Chondrocyte (in vitro differentiated cells): ENCODE measurements at places on chromosomes 2 and 18. TPM values are rescaled to one million over a fixed set of nuclear protein-coding genes. Genes with fewer than 3 reads are reported as not detected.

DNA sequence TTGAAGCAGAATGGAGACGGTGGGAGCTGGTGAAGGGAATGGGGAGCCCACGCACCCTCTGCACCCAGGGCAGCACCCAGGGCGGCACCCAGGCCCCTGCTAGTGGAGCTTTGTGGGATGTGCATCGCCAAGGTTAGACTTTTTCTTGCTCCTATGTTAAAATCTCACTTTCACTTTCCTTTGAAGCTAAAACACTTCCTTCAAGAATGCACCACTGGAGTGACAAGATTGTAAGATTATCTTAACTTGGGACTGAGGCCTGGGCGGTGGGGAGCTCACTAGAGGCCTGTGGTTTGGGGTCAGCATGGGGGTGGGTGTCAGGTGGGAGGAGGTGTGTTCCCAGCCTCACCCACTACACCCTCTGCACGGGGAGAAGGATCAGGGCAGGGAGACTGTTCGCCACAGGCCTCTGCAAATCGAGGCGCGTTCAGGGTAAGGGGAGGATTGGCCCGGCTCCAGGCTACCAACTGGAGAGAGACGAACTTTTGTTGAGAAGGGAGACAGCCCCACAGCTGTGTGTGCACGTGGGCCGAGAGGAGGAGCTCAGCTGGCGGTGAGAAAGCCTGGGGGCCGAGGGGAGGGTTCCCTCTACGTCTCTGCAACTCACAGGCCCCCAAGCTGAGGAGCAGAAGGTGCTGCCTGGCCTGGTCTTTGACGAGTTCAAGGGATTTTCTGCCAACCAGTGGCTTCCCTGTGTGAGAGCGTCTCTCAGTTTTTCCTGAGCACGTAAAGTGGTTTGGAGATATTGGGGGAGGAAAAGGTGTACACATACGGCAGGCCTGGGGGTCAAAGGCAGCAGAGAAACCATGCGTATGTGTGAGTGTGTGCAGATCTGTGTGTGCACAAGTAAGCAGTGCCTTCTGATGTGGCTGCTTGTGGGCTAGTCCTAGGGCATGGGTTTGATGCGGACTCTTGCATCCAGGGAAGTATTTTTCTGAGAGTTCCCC, 147.7 kb downstream of the KLHL29 start:
- H3K36me3 ChIP-seq: no peaks in the 10 kb centered on the region
- no peak overlapping the region for H3K27ac ChIP-seq
- DNase-seq: peak; percentile 91
- no peak overlapping the region for H3K4me3 ChIP-seq
- peaks cover 3% of the 10 kb centered on the region for H3K27me3 ChIP-seq

DNA sequence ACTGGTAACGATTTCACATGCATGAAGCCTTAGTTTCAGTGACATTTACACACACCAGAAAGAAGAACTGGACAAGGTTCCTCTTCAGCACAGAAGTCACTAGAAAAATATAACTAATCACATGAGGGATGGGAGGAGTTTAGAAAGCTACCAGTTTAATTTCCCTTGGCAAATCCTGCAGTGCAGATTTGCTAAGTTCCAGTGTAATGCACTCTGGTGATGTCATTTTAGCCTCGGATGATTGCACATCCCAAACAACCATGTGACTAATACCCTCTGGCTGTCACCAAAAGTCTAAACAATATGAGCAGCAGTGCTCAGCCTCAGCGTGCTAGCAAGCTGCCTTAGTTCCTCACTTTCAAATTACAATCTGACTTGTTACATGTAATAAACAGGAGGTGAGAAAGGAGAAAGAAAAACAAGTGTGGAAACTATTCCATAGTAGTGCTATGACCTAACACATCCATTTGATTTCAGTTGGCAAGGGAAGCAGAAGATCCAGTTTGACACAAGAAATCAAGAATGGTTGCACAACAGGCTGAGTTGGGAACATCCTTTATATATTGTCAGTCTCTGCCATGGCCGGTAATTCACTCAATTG, 35.3 kb upstream of the PPP1CB start:
- peaks cover 42% of the 10 kb centered on the region for H3K4me1 ChIP-seq
- peak overlapping the region; percentile 93 for H3K27ac ChIP-seq
- H3K36me3 ChIP-seq: no peaks in the 10 kb centered on the region
- DNase-seq: no peak
- no peak overlapping the region for H3K4me3 ChIP-seq
- H3K27me3 ChIP-seq: no peaks in the 10 kb centered on the region

The ELOA2 gene
- not detected in 3 replicates for total RNA-seq

GRCh38 chr2:178404368-178404767, 46.6 kb downstream of the PRKRA start:
- no peak overlapping the region for H3K4me3 ChIP-seq
- H3K27ac ChIP-seq: no peak overlapping the region
- DNase-seq: no peak
- H3K27me3 ChIP-seq: no peaks in the 10 kb centered on the region
- H3K36me3 ChIP-seq: no peaks in the 10 kb centered on the region

GRCh38 chr2:169031202-169031601, at the start of gene ABCB11:
Gene ABCB11 (minus strand): TSS chr2:169031324. CDS start chr2:169018125, 13,199 bp downstream.
- H3K36me3 ChIP-seq: no peaks in the 10 kb centered on the region
- H3K27me3 ChIP-seq: no peaks in the 10 kb centered on the region
- H3K27ac ChIP-seq: no peak within 1 kb of the TSS

The CAPN14 gene
- total RNA-seq: 0.10 to 0.39 TPM (median 0.15 TPM) in 3 replicates

The UGT1A9 gene
- 0.10 TPM in 1 of 3 replicates, not detected in the others for total RNA-seq

- no peak for DNase-seq
- H3K4me1 ChIP-seq: peaks cover 6% of the 10 kb centered on the region
- no peak overlapping the region for H3K4me3 ChIP-seq
- no peaks in the 10 kb centered on the region for H3K36me3 ChIP-seq
Observed at GRCh38 chr2:167212014-167212648, 323.9 kb downstream of the XIRP2 start.

The ZBTB7C gene
- 1.00 to 4.4 TPM (median 1.4 TPM) in 3 replicates for total RNA-seq

DNA sequence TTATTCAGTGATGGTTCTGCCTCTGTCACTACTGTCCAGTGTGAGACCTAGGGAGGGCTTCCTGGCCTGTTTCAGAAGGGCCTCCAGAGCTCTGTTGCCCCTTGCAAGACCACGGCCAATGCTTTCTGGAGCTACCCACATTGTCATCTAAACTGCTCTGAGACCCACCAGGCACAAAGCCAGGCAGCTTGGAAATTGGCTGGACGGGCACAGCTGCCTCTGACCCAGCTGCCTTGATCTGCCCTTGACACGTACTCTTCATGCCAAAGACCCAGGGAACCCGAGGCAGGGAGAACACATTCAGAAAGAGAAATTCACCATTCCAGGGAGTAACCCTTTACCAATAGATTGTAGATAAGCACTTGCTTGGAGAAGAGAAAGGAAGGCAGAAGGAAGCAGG, 183.7 kb upstream of the SIX2 start:
- peaks cover 22% of the 10 kb centered on the region for H3K4me1 ChIP-seq
- peaks cover 6% of the 10 kb centered on the region for H3K36me3 ChIP-seq
- no peak for DNase-seq

The NAT8 gene
- not detected in 3 replicates for total RNA-seq

- H3K36me3 ChIP-seq: no peaks in the 10 kb centered on the region
- H3K27me3 ChIP-seq: peaks cover 26% of the 10 kb centered on the region
- H3K4me3 ChIP-seq: no peak overlapping the region
- no peak overlapping the region for H3K27ac ChIP-seq
- no peak for DNase-seq
- peaks cover 18% of the 10 kb centered on the region for H3K4me1 ChIP-seq
Observed at GRCh38 chr2:241842067-241842415, 16.7 kb downstream of the PDCD1 start.

- no peaks in the 10 kb centered on the region for H3K27me3 ChIP-seq
- H3K4me1 ChIP-seq: peaks cover 7% of the 10 kb centered on the region
- H3K27ac ChIP-seq: no peak overlapping the region
- H3K36me3 ChIP-seq: peaks cover 30% of the 10 kb centered on the region
Observed at GRCh38 chr2:241334813-241335212, 19.1 kb downstream of the SEPTIN2 start.

DNA sequence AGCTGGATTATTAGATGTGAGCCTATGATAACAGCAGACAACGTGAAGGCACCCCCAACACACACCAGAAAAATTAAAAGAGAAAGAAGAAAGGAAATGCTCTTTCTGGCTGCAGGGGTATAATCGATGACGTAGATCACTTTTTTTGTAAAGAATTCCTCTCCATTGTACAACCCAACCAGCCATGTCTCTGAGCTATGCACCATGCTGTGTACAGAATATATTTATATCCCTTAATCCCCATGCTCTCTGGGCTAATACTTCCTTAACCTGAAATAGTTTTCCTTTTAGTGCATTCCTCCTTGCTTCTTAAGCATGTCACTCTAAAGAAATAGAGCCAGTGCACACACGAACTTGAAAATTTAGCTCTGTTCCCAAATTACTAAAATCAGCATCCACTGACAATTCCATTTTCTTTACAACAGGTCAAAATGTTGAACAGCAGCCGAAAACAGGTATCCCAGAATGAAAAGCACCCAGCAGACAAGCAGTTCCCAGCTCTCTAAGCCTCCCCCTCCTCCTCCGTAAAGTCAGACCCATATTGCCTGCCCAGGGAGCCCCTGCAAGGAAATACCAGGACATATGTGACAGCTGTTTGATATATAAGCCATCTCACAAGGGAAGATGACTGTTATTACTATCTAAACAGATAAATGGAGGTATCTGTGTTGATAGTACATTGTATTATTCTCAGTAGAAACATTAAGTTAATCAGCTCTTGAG, 247.4 kb upstream of the RAB6C start:
- no peak overlapping the region for H3K4me3 ChIP-seq
- H3K27ac ChIP-seq: no peak overlapping the region
- no peaks in the 10 kb centered on the region for H3K4me1 ChIP-seq

- DNase-seq: no peak
- peaks cover 6% of the 10 kb centered on the region for H3K4me1 ChIP-seq
- peaks cover 3% of the 10 kb centered on the region for H3K27me3 ChIP-seq
- no peak overlapping the region for H3K4me3 ChIP-seq
- H3K36me3 ChIP-seq: peaks cover 5% of the 10 kb centered on the region
- H3K27ac ChIP-seq: no peak overlapping the region
Observed at GRCh38 chr2:108898315-108899082, 90.5 kb downstream of the EDAR start.

GRCh38 chr2:37683921-37684780, 12.7 kb upstream of the CDC42EP3 start:
- peaks cover 1% of the 10 kb centered on the region for H3K36me3 ChIP-seq
- peaks cover 31% of the 10 kb centered on the region for H3K4me1 ChIP-seq
- H3K27ac ChIP-seq: peak overlapping the region; percentile 10
- no peak overlapping the region for H3K4me3 ChIP-seq

The PTH2R gene
- not detected in 3 replicates for total RNA-seq

DNA sequence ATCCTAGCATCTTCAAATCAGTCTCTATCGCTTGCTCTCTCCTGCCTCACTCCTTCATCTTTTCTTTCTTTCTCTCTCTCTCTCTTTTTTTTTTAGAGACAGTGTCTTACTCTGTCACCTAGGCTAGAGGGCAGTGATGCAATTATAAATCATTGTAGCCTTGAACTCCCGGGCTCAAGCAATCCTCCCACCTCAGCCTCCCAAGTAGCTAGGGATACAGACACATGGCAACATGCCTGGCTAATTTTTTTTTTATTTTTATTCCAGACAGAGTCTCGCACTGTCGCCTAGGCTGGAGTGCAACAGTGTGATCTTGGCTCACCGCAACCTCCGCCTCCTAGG, 10.6 kb upstream of the SLC66A3 start:
- H3K27ac ChIP-seq: no peak overlapping the region
- peaks cover 2% of the 10 kb centered on the region for H3K36me3 ChIP-seq
- H3K27me3 ChIP-seq: peaks cover 19% of the 10 kb centered on the region
- H3K4me3 ChIP-seq: no peak overlapping the region

- H3K27me3 ChIP-seq: peaks cover 34% of the 10 kb centered on the region
- no peak for DNase-seq
- H3K36me3 ChIP-seq: peaks cover 2% of the 10 kb centered on the region
- H3K4me3 ChIP-seq: no peak overlapping the region
Observed at GRCh38 chr2:31151501-31151900, 13.3 kb upstream of the GALNT14 start.
